ENCODE measurements at places on chromosomes 11 and 22.

DNA sequence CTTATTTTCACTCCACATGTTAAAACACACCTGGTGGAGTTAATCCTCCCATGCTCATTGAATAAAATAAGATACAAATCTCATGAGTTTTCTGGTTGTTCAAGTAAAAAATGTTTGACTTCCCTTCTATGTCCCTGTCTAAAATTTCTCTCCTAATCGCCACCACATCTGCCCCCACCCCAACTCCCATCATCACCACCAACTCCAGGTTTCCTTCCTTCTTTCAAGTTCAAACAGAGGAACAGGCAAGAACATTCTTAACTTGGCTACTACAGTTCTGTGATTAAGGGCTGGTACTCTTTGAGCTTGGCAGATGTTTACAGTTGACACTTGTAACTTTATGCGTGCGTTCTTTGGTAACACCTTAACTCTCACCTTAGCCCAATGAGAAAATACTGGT, 9.1 kb upstream of the PSMA1 start:
- no peak for DNase-seq

GRCh38 chr22:49142296-49142695, 685.4 kb downstream of the BRD1 start:
- DNase-seq = peak; percentile 51

GRCh38 chr11:35250621-35251020, 111.7 kb downstream of the CD44 start:
- DNase-seq = no peak

DNA sequence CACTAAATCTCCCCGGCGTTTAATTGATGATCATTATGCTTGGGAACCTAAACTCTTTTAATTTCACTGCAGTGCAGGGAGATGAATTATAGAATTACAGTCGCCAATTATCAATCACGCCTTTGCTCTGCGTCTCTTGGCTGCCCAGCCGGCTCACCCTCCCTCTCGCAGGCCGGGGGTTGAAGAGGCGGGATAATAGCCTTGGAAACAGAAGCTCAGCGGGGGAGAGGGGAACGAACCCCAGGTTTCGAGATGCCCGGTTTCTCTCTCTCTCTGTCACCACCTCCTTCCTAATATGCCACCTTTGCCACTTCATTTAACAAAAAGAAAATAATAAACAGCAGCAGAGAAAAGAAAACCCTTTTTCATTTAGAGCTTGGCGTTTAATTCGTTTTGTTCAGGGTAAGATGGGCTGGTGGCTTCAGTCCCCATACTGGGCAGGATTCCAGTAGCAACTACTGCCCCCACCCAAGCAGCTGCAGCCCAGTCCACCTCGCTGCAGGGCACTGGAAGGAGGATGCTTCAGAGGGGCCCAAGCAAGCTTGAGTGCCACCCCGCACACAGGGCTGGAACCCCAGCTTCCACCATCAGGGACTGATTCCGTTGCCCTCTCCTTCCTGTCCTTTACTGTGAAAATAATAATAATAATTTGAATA, 271.7 kb downstream of the BUD13 start:
- peak; percentile 75 for DNase-seq

- DNase-seq = peak; percentile 94
Measured at GRCh38 chr11:19344661-19345518, 104.1 kb upstream of the E2F8 start.

DNA sequence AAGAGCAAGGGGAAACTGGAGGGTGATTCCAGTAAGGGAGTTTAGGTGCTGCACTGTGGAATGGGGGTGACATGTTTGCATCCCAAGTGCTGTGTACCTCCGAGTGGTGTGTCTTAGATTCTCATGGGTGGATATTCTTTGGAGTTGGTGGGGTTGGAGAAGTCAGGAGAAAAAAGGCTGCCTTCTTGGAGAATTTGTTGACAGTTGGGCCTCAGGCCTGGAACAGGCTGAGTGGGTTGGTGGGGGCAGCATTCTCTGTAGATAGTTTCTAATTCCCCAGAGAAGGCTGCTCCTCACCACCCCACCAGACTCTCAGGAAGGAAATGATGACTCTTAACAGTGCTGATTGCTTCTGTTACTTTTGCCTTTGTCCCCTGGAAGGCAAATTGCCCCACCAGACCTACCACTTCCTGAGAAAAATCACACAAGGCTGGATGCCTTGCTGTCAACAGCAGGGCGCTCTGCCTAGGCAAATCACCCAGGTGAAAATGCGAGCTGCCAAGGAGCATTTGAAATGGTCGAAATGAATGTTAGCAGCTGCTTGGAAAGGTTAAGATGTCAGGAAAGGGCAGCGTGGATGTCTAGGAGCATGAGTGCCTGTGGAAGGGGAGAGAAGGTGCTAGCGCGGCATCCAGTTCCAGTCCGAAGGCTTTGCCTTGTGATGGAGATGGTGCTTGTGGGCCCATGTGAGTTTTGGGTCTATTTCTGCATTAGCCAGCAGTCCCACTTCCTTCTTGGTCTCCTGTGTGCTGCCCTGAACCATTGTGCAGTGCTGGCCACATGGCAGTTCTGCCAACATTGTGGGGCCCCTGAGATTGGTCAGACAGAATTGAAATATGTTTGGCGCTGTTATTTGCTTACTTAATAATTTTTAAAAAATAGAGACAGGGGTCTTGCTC, 29.7 kb upstream of the SORL1-AS1 start:
- DNase-seq = no peak

GRCh38 chr11:126662035-126662790, 306.7 kb downstream of the ST3GAL4 start:
- DNase-seq = no peak

DNA sequence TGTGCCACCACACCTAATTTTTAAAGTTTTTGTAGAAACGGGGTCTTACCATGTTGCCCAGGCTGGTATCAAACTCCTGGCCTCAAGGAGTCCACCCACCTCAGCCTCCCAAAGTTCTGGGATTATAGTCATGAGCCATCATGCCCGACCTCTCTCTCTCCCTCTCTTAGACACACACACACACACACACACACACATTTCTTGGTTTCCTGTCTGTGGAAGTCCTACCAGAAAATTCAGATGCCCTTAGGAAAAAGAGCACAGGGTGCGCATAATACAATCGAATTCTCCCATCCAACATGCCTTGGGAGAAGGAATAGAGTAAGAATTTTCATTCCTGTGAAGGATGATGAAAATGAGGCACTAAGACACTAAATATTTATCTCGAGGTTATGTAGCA, 10.4 kb downstream of the MICAL3 start:
- no peak for DNase-seq

- no peak for DNase-seq
Measured at GRCh38 chr11:94958121-94958696, 15.1 kb downstream of the CWC15 start.

DNA sequence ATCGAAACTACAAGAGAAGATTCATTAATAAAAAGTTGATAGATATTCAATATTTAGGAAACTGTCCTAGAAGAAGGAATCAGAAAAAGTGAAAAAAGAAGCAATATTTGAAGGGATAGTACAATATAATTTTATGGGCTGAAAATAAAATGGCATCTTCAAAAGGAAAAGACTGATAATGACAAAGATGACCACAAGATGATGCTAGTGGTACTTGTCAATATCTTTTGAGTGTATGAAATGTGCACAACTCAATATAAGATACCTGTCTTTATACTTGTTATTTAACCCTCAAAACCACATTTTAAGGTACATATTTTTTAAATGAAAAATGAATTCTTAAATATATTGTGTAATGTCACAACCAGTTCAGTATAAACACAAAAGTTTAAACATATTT, 1059.6 kb upstream of the RAG2 start:
- no peak for DNase-seq

- DNase-seq = no peak
Measured at GRCh38 chr22:48227341-48228018, 1465.0 kb downstream of the TBC1D22A start.

- DNase-seq = no peak
Measured at GRCh38 chr11:128297091-128297651, 290.2 kb downstream of the ETS1 start.
